ENCODE measurements at places on chromosomes 6 and 20.
A peak's percentile ranks its signal among the peaks of the same experiment; 100 is the strongest.

DNA sequence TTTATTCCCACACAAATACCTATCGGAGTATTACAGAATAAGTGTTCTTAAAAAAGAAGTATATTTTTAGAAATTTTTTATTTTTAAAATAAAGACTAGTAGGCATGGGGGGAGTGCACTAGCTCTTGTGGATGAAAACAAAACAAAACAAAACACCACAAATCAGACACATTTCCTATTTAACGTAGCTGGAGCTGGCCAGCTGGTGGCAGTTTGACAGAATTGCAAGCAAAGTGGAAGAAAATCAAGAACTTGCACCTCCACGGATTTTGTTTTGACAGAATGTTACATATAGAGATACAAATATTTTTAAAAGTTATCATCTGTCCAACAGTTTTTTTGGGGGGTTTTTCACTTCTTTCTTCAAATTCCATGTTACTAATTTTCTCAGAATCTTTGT lies 63.6 kb upstream of the SNRPB2 start:
- DNase-seq, result no peak

DNA sequence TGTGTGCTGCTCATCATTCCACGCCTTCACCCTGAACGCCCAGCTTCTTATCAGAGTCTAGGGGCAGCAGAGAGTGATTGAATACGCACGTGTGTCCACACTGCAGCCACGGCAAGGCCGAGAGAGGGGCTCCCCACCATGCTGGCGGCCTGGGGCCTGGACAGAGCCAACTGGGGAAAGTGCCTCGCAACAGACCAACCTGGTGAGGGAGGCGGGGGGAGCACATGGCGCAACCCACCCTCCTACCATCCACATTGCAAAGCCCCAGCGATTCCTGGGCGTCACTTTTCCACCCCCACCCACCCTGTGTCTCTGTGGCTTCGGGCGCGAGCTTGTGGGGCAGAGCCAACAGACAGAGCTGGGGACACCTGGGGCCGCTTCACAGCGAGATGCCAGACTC lies 66.4 kb upstream of the DUSP22 start:
- DNase-seq, result no peak

- DNase-seq, result peak; percentile 62
These were observed 152.7 kb upstream of the ENPP5 start for GRCh38 chr6:46323312-46323965.

DNA sequence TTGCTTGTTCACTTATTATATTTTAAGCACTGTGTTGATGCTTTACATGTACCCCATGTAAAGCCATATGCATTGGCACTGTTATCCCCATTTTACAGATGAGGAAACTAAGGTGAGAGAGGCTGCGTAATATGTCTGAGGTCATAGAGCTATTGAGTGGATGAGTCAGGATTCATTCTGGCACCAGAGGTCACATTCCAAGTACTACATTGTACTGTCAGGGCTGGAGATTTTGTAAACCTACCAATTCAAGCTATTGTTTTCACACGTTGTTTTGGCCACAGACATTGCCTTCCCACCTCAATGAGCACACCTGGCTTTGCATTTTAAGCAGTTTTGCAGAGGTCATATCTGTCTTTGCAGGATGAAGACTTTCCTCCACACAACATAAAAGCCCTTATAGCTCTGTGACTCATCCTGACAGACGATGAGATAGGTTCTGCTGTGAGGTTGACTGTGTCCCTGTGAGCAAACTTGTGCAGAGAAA lies 33.2 kb downstream of the ANKS1A start:
- DNase-seq, result peak; percentile 72

- peak; percentile 31 for DNase-seq
These were observed 82.3 kb downstream of the GMPR start for GRCh38 chr6:16320533-16321340.

DNA sequence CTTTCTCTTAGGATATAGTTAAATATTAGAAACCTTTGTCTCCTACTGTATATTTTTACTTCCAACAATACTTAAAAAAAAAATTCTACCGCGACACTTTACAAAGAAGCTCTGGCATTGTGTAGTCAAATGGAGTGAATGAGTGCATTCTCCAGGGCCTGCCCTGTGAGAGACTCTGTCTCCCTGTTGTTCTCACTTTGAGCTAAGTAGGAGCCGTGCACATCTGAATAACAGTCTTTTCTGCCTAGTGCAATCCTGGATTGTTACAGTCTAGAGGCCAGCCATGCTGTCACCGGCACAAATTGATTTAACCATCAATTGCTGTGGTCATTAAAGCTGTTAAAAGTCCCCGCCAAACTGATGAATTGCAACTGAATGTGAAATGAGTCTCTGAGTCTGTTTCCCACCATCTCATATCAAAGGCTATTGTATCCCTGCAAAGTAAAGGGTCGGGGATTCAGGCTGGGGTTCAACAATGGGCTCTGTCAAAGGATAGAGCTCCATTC lies 156.0 kb downstream of the RFPL4B start:
- DNase-seq, result no peak

GRCh38 chr6:89352278-89353117 lies at the start of gene UBE2J1:
TSS of gene UBE2J1 (minus strand) at chr6:89352722. CDS start at chr6:89352569, 153 bp downstream.
- DNase-seq, result peak; percentile 94

DNA sequence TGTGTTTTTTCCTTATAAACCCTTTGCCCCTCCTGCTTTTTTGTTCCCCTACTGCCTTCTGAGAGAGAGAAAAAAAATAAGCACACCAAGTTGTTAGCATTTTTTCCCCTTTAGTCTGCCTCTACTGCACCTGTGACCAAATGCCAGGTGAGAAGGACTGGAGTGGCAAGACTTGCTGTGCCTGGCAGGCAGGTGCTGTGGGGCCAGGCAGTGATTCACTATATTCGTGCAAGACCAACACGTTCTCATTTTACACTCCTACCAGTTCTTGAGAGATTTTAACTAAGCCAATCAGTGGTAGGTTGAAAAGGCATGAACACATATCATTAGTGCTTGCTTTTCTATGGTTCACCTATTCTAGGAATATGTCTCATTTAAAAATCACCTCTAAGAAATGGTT lies 109.7 kb downstream of the FIG4 start:
- DNase-seq, result no peak

DNA sequence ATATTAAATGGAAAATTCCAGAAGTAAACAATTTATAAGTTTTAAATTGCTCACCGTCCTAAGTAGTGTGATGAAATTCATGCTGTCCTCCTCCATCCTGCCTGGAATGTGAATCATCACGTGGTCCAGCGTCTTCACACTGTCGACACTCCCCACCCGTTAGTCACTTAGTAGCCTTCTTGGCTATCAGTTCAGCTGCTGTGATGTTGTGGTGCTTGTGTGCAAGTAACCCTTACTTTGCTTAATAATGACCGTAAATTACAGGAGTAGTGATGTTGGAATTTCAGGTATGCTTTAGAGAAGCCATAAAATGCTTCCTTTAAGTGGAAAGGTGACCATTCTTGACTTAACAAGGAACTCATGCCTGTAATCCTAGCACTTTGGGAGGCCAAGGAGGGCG lies 25.2 kb downstream of the RIOK1 start:
- peak; percentile 78 for DNase-seq

GRCh38 chr20:62377615-62378178 lies 9.2 kb upstream of the RPS21 start:
- DNase-seq, result no peak

DNA sequence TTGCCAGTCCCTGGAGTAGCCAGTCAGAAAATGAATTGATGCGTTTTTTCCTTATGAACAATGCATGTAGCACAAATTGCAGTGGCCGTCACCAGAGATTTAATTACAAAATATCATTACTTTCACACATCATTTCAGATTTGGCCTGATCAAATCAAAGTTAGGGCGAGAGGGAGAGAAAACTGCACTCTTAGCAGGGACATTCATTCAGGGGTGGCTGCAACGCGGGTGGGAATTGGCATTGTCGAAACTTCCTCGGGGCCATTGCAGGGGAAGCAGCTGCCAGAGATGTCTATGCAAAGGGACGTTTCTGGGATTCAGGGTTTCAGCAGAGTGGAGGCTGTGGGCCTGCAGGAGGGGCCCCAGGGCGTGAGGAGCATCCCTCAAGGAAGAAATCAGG lies 76.5 kb upstream of the TOP1 start:
- no peak for DNase-seq

DNA sequence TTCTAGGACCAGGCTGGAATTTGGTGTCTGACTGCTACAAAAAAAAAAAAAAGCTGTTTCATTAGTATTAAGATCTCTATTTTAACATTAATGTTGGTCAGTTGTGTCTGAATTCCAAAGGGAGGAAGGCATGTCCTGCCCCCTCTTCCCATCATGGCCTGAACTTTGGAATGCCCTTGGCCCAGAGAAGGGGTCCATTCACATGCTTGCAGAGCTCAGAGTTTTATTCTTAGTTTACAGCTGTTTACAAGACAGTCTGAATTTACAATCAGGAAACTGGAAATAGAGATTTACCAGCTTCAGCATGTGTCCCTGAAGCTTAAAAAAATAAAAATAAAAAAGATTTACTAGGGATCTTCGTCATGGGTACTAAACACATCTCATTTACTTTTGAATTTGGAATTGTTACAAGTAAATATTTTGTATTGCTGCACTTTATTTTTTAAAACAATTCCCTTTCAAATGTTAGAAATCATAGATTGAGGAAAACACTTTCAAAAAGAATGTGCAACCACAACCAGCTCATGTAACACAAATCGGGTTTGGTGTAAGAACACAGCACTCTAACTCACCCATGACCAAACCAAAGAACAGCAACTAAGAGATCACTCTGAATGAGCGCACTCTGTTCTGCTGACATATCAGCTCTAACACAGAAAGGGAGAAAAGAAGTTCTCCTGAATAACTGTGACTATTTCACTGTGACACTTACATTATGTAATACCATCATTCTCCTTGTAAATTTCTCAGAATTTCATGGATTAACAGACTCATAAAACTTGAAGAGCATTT lies 6.6 kb upstream of the SERPINB6 start:
- no peak for DNase-seq

- DNase-seq, result no peak
These were observed 18.3 kb upstream of the PYGB start for GRCh38 chr20:25229486-25230165.

- DNase-seq, result peak; percentile 15
These were observed 301.1 kb downstream of the EYA4 start for GRCh38 chr6:133542056-133542821.

DNA sequence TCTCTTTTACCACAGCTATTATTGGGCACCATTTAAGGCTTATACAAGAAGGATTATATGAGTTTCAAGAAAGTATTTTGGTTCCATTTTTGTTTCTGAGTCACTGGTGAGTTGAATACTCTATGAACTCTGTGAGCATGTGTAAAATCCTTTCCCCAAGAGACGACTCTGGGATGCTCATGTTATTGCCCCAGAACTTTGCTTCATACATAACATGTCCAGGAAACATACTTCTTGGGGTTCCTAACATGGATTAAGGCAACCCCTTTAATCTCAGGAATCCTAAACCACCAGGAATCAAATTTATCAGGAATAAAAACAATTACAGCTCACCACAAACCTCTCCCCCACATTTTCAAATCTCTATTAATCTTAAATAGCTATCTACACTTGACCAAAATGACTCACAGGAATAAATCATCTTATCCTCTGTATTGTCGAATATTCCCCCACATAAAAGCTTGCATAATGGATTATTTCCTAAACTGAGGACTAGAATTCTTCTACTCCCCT lies 117.5 kb upstream of the COL21A1 start:
- peak; percentile 67 for DNase-seq

DNA sequence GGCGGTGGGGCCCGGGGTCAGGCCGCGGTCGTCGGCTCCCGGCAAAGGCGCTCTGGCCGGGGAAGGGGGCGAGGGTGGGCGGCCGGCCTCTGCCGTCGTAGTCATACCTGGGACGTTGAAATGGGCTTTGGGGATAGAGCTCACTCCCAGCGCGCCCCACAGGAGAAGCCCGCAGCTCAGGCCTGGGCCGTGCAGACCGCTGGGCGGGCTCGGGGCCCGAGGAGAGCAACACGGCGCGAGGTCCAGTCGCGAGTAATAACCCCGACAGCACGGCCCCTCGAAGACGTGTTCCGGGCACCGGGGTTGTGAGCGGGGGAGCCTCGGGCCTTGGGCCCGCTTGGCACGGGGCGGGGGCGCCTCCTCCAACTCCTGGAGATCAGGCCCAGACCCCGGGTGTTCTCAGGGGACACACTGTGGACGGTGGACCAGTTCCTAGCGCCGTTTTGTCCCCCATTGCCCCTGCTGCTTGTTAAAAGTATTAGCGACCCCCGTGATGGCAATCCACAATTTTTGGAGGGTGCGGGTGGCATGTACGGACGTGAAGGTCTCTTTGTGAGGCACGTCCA lies 10.9 kb downstream of the FOXC1 start:
- no peak for DNase-seq

DNA sequence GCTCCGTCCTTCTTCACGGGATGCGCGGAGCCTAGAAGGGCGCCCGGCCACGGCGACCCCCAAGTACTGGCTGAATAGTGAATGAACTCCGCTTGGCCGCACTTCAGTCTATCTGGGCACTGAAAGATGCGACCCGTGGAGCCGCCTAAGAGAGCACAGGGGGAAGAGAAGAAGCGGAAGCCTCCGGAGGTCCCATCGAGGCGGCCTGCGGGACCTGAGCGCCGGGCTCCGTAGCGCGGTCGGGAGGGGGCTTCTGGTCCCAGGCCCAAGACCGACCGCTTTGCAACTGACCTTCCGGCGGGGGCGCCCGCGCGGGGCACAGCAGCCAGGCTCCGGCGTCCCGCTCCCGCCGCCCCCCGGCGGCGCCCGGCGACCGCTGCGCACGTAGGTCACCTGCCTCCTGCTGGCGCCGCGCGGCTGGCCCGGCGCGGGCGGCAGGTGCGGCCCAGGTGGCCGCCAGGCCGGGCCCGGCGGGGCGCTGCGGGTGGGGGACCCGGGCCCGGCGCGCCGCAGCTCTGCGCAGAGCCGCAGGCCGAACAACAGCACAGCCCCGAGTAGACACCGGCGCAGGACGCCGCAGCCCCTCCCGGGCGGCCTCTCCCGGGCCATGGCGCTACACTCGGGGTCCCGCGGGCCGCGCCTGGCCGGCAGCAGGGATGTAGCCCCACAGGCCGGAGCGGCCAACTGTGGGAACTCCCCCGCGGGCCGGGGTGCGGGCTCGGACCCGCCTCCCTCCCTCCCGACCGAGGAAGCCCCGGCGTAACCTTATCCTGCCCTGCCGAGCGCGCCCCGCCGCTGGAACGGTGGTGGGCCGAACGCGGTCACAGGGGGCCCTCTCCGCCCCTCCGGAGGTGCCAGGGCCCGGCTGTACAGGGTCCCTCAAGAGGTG lies at the start of gene METTL24:
Gene METTL24, minus strand, starts transcription at position 686 of the 889 bp plus-strand sequence. Its CDS starts 77 bp downstream, at position 609.
- DNase-seq, result peak; percentile 11

- peak; percentile 6 for DNase-seq
These were observed 243.5 kb upstream of the PREP start for GRCh38 chr6:105646391-105646867.

- DNase-seq, result peak; percentile 55
These were observed 23.0 kb upstream of the NFATC2 start for GRCh38 chr20:51565298-51566144.

GRCh38 chr20:61556673-61557072 lies 304.6 kb downstream of the CDH4 start:
- DNase-seq, result peak; percentile 21

- peak; percentile 43 for DNase-seq
These were observed 350.0 kb downstream of the CD83 start for GRCh38 chr6:14467591-14467990.

- DNase-seq, result peak; percentile 96
These were observed 31.9 kb downstream of the NTSR1 start for GRCh38 chr20:62740286-62741141.
